Stimulated activated CD4-positive, alpha-beta T cell treated with anti-CD3 and anti-CD28 coated beads, TNF-alpha, amount 100 ng/mL, for 1 hour (primary cell): ENCODE measurements at places on chromosomes 2 and 18.
A peak's percentile ranks its signal among the peaks of the same experiment; 100 is the strongest.

- DNase-seq = peak; percentile 8
Measured at GRCh38 chr2:101900375-101900774, 91.4 kb upstream of the IL1R2 start.

- DNase-seq = no peak
Measured at GRCh38 chr2:133574186-133574585, 5.9 kb upstream of the NCKAP5 start.

GRCh38 chr2:157176602-157177001 lies 80.9 kb upstream of the GALNT5 start:
- DNase-seq = no peak

DNA sequence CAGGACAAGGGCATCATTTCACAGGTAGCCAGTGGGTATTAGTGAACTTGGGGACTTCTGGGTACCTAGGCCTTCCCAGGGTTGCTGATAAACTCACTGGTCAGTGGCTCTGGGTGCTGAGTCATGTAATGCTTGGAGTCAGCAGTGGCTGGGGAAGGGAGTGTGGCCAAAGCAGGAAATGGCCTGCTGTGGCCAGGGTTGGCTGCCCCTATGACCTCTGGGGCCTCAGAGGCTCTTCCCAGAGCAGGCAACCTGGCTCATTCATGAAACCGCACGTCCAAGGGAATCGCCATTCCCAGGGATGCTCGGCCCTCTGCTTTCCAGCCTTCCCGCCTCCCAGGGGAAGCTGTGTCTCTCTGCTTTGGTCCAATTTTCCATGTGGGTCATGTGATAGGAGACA lies 294.9 kb downstream of the DYSF start:
- no peak for DNase-seq

- no peak for DNase-seq
Measured at GRCh38 chr2:148756292-148756975, 111.9 kb downstream of the EPC2 start.

DNA sequence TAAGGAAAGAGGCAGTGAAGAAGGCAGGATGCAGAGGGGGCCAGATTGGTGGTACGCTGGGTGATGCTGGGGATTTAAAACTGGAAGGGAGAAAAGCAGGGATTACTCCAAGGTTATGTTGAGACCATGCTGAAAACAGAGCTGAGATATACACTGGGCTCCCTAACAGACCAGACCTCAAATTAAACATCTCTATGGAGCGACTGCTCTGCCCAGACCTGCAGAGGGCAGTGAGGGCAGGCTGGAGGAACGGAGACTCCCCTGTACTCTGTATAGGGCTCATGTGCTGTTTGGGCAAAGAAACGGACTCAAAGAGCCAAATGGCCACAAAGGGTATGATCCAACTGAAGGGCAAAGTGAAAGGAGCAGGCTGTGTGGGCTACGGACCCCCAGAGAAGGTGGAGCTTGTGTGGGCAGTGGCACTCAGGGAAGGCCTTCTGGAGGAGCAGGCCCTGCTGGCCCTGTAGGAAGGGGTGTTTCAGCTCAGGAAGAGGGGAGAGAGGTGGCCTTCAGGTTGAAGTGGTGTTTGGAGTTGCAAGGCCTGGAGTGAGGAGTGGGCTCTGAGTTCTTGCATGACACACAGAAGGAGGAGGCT lies 4.8 kb upstream of the CELF4 start:
- no peak for DNase-seq

- peak; percentile 18 for DNase-seq
Measured at GRCh38 chr2:88690591-88691338, 708 bp upstream of the RPIA start.

- no peak for DNase-seq
Measured at GRCh38 chr2:203959672-203960071, 23.1 kb downstream of the ICOS start.

DNA sequence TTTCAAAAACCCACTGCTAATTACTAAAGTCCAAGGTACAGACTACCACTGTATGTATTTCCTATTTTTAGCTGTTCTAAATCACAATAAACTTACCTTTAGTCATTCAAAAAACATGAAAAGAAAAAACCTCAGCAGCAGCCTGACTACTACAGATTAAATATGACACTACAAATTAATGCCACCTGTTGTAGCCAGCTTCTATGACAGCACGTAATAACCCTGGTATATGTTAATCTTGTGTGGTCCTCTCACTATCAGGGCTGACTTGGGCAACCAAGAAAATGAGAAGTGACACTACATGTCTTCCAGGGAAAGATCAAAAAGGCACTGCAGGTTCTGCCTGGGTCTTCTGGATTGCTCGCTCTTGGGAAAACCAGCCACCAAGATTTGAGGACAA lies 90.6 kb upstream of the FAM124B start:
- no peak for DNase-seq

DNA sequence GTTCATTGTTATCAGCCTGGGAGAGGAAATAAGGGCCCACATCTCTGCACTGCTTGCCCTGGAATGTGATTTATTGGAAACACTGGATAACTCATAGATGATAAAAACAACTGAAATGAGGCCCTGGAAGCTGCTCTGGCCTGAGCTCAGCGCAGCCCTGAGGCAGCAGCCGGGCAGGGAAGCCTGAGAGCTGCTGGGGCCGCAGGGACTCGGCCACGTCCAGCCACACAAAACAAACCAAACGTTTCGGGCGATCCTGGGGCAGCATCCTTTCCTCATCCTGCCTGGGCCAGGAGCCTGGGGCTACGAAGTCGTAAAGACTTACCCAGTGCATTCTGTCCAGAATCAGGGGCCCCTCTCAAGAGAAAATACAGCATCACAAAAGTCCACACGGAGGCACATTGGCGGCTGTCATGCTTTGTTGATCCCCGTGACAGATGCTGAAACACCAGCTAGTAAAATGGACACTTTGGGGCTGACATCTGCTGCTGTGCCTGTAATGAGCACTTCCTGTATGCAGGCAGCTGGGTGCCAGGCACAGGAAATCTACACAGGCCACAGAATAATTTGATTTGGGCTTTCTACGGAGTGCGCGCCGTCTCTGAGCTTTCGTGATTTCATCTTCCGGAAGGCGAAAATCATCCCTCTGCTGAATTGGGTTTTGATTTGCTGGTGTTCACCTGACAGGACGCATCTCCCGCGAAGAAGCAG lies 250.6 kb downstream of the EIPR1 start:
- DNase-seq = no peak
